ENCODE measurements at places on chromosomes 7 and 10. TPM values are rescaled to one million over a fixed set of nuclear protein-coding genes. Genes with fewer than 3 reads are reported as not detected.
A peak's percentile ranks its signal among the peaks of the same experiment; 100 is the strongest.

TMEM273 gene
- 29.4 TPM for total RNA-seq

KCNIP2 gene
- total RNA-seq = 1.6 TPM

COBL gene
- not detected for total RNA-seq

PDZD7 gene
- 1.2 TPM for total RNA-seq

SPAM1 gene
- not detected for total RNA-seq

PDK4 gene
- total RNA-seq = 3.8 TPM

FGFBP3 gene
- 2.9 TPM for total RNA-seq

C10orf105 gene
- 0.14 TPM for total RNA-seq

TMEM270 gene
- total RNA-seq = not detected

OR2A42 gene
- not detected for total RNA-seq

NUTM2E gene
- total RNA-seq = 0.30 TPM

SRGN gene
- 954 TPM for total RNA-seq

DNA sequence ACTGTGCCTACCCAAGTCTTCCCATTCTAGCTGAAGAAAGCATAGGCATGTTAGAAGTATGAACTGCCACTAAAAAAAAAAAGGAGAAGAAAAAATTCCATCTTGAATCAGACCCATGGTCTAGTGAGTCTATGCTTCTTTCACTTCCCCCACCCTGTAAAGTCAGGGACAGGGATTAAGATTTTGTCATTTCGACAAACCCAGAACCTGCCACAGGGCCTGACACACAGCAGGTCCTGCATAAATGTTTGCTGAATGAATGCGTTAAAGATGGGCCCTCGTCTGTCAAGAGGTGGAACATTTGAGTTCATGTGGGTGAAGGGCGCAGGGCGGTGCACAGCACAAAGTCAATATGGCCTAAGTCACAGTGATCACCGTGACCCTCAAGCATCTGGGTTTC is 4.9 kb downstream of the HIPK2 start:
- H3K27me3 ChIP-seq = no peaks in the 10 kb centered on the region
- H3K4me3 ChIP-seq = no peak overlapping the region
- DNase-seq = no peak
- H3K27ac ChIP-seq = no peak overlapping the region

DNA sequence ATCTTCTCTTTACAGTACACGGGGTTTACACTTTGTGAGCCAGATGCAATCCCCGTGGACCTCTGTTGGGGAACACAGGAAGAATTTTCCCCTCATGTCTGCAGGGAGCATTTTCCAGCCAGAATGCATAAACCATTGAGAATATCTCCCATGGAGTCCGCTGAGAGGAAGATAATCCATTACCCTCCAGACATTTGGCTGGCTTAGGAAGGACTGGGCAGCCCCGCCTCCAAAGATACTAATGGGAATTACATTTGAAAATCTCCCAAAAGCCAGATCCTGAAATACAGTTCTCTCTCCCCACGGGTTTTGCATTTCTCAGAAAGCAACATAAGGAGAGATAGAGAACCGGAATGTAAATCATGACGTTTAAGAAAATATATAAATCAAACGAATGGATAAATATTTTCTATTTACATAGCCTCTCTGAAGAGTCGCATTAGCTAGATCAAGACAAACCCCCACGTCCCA is 53.5 kb downstream of the TRIL start:
- no peak for DNase-seq
- no peak overlapping the region for H3K4me3 ChIP-seq
- H3K4me1 ChIP-seq = no peaks in the 10 kb centered on the region

DNA sequence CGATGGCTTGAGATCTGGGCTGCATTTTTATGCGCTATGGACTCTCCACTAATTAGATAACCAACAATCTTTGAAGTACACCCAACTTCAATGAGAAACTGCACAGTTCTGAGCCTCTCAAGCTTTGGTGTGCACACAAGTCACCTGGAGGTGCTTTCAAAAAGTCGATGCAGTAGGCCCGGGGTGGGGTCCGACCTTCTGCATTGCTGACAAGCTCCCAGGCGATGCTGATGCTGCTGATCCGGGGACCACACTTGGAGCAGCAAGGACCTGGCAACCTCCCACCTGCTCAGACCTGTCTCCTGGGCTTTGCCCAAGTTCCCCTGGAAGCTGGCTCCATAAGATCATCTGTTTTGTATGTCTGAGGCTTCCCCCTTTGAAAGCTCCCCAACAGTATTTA is 10.7 kb downstream of the KIAA1549 start:
- DNase-seq = no peak
- no peaks in the 10 kb centered on the region for H3K27me3 ChIP-seq
- no peaks in the 10 kb centered on the region for H3K4me1 ChIP-seq
- no peak overlapping the region for H3K27ac ChIP-seq
- H3K4me3 ChIP-seq = no peak overlapping the region

DNA sequence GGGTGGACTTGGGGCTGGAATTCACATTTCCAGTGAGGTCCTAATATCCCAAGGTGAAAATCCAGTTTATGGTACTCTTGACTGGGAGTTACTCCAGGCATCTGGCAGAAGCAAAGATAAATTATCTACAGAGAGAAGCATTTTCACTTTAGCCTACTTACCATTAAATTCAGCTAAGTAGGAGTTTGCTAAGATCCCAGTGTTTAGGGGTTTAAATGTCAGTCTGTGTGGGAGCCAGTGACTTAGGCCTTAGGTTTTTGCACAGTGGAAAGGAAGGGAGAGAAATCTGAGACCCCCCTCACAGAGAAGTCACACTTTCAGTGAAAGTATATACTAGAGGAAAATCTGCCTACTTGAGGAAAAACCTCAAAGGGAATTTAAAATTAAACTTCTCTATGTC is 134.2 kb downstream of the IQUB start:
- DNase-seq = no peak
- H3K36me3 ChIP-seq = no peaks in the 10 kb centered on the region
- no peak overlapping the region for H3K27ac ChIP-seq
- H3K27me3 ChIP-seq = no peaks in the 10 kb centered on the region
- no peak overlapping the region for H3K4me3 ChIP-seq

DNA sequence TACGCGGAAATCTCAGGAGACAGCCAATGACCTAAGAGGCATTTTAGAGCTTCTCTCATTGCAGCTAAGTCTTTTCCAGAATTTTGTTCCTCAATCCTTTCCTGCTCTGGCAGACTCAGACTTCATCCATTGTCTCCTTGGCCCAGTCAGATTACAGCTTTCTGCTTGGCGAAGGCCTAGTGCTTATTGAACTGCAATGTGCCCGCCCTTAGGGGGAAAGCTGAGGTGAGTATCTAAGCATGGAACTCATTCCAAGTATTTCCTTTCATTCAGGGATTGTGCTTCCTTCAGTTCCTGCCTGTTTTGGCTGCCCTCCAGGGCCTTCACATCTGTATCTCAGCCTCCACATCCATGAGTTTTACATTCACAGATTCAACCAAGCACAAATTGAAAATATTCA is 37.5 kb downstream of the PRLHR start:
- no peaks in the 10 kb centered on the region for H3K36me3 ChIP-seq
- no peak overlapping the region for H3K4me3 ChIP-seq
- no peaks in the 10 kb centered on the region for H3K4me1 ChIP-seq

DNA sequence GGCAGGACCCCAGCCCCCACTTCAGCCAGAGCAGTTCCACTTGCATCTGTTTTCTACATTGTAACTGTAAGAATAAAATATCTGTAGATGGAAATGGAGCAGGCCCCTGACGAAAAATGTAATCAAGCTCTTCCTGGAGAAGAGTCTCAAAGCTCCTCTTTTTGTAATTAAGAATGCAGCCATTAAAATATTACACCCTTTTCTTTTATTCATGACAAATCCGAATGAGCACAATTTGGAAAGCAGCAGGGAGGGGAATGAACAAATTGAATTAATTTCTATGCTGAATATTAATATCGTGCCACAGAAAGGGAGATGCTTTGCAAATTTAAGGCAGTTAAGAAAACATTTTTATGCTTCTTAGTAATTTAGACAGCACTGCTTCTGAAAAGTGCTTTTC is 24.8 kb upstream of the CAPZA2 start:
- no peaks in the 10 kb centered on the region for H3K27me3 ChIP-seq
- H3K27ac ChIP-seq = no peak overlapping the region
- no peaks in the 10 kb centered on the region for H3K4me1 ChIP-seq
- DNase-seq = no peak
- no peak overlapping the region for H3K4me3 ChIP-seq

DNA sequence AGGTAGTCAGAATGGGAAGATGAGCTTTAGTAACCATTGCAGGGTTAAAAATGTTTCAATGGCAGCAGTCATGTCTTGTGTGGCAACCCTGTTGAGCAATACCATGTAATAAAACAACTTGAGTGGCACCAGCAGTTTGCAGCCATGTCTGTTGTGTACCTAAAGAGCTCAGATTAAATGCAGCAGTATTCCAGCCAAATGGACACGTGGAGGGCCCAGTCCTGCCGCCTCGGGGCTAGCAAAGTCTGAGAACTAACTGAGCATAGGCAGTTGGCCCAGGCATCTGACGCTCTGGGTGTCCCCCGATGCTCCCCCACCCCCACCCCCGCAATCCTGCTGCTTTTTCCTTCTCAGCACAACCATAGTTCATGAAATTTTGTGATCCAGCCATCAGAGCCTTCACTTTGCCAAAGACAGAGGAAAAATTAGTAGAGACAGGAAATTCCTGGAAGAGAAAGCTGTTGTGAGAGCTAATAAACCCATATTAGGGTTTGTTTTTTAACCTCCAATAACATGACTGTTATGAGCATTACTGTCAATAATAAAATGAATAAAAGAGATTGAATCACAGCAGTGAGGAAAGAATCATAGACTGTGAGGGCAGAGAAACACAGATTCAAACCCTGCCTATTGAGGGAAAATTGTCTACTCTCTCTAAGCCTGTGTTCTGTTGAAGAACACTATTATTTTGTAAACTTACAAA is 220.6 kb upstream of the RHOBTB1 start:
- H3K27ac ChIP-seq = no peak overlapping the region
- H3K4me1 ChIP-seq = no peaks in the 10 kb centered on the region
- H3K27me3 ChIP-seq = no peaks in the 10 kb centered on the region
- H3K4me3 ChIP-seq = no peak overlapping the region
- DNase-seq = no peak

DNA sequence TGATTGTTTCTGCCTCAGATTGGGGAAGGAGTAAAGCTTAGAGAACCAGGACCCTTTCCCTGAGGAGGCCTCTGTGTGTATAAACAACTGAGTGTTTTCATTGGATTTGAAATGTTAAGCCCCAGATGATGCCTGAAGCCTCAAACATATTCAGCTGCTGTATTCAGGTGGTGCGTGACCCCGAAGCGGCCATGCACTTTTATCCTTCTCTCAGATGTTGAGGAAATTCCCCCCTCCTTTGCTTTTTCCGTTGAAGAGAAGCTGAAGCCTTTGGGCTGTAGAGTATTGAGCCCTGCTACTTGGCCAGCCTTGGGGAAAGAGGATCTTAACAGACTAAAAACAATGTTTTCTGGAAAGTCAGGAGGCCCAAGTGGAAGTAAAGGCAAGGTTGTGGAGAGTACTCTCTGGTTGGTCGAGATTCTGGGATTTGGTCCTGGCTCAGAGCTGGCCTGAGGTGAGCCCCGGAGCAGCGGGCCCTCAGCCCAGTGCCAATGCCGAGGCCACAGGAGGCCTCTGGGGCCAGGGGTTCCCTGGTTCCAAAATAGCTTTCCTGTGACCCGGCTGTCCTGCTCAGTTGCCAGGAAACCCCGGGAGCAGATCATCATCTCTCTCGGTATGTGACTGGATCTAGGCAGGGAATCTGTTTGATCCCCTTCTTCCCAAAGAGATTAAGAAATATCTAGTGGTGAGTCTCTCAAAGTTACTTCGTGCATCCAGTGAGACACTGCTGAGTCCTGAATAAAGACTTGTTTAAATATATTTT is 22.5 kb downstream of the FKBP6 start:
- H3K27me3 ChIP-seq = no peaks in the 10 kb centered on the region
- H3K4me3 ChIP-seq = no peak overlapping the region
- no peaks in the 10 kb centered on the region for H3K36me3 ChIP-seq
- H3K4me1 ChIP-seq = no peaks in the 10 kb centered on the region
- no peak overlapping the region for H3K27ac ChIP-seq

DNA sequence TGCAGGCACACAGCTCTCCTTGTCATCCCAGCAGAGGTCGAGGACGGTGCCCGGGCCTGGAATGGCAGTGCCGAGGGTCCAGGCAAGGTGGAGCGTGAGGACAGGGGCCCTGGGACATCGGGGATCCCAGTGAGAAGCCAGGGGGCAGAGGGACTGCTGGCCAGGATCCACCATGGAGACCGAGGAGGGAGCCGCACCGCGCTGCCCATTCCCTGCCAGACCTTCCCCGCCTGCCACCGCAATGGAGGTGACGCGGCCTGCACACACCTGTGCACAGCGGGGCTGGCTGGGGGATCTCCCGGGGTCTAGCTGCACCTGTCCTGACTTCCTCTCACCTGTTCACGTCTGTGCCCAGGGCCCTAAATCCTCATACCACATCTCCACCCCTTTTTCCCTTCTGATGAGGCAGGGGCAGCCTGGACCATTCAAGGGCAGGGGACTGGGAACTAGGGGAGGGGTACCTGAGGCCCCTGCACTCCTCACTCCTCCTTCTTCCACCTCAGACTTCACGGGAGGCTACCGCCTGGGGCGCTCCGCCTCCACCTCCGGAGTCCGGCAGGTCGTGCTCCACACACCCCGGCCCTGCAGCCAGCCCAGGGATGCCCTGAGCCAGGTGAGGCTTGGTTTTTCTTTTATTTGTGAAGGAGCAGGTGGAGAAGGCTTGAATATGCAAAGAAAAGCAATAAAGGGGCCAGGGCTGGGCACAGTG is 6.9 kb downstream of the NYAP1 start:
- no peaks in the 10 kb centered on the region for H3K36me3 ChIP-seq
- peaks cover 5% of the 10 kb centered on the region for H3K27me3 ChIP-seq
- H3K27ac ChIP-seq = no peak overlapping the region

DNA sequence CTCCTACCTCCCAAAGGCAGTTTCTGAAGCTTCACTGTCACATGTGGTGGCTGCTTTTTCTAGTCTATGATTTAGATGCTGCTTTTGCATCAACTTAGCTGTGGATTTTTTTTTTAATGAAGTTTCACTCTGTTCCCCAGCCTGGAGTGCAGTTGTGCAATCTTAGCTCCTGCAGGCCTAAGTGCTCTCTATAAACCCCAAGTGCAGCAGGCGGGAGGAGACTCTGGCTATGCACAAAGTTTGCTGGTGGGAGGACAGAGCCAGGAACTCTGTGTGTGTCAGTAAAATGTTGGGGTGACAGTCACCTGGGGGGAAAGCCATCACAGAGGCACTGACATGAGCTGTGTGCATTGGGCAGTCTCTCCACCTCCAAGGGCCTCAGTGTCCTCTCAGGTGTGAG is 138.8 kb upstream of the FAM20C start:
- H3K4me1 ChIP-seq = no peaks in the 10 kb centered on the region
- H3K27me3 ChIP-seq = no peaks in the 10 kb centered on the region
- H3K27ac ChIP-seq = no peak overlapping the region
- DNase-seq = no peak
- H3K36me3 ChIP-seq = no peaks in the 10 kb centered on the region

GRCh38 chr7:7567898-7568531 is 1.3 kb downstream of the MIOS start:
- H3K27ac ChIP-seq = peak overlapping the region; percentile 92
- peaks cover 4% of the 10 kb centered on the region for H3K36me3 ChIP-seq
- no peaks in the 10 kb centered on the region for H3K27me3 ChIP-seq
- H3K4me1 ChIP-seq = peaks cover 14% of the 10 kb centered on the region

GRCh38 chr7:15143936-15144335 is 241.4 kb upstream of the DGKB start:
- H3K27ac ChIP-seq = no peak overlapping the region
- no peak for DNase-seq
- H3K4me1 ChIP-seq = no peaks in the 10 kb centered on the region
- no peaks in the 10 kb centered on the region for H3K27me3 ChIP-seq
- no peaks in the 10 kb centered on the region for H3K36me3 ChIP-seq
- H3K4me3 ChIP-seq = no peak overlapping the region

Data from natural killer cell (primary cell).